ENCODE measurements at places on chromosomes 2 and 18.

DNA sequence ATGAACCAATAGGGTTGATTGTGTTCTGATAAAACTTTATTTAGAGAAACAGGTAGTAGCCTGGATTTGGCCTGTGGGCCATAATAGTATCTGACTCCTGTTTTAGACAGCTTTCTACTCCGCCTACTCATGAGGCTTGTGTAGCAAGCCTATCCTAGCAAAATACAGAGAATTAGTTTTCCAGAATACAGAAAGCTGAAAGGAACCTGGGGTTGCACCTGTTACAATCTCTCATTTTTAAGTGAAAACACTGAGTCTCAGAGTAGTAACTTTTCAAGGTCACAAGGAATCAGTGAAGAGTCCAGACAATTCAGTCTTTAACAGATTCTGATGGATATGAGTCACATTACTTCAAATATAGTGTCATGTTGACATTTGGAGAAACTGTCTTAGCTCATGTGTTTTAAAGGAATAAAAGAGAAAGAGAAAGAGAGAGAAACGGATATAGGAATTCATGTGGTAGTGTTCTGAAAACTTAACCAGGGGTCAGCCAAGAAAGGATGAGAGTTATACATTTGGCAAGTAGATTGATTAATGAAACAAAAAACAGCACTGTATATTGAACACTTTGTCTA, 17.0 kb downstream of the ARHGAP28 start:
- DNase-seq, result no peak

DNA sequence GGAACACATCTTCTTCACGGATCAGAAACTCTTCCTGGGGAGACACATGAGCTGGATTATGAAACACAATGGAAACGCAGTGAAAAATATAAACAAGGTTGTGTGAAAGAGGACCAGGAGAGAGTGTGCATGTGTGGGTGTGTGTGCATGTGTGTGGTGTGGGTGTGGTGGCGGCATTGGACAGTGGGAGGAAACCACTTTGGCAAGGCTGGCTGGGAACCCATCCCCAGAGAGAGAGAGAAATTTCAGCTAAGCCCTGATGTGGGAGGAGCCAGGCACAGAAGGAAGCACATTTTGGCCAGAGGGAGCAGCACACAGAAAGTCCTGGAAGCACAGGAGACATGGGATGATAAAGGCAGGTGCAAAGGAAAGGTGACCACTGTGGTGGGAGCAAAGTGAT, 147.6 kb upstream of the COPS8 start:
- DNase-seq, result no peak

GRCh38 chr2:101837354-101837753, 139.8 kb downstream of the MAP4K4 start:
- DNase-seq, result no peak

DNA sequence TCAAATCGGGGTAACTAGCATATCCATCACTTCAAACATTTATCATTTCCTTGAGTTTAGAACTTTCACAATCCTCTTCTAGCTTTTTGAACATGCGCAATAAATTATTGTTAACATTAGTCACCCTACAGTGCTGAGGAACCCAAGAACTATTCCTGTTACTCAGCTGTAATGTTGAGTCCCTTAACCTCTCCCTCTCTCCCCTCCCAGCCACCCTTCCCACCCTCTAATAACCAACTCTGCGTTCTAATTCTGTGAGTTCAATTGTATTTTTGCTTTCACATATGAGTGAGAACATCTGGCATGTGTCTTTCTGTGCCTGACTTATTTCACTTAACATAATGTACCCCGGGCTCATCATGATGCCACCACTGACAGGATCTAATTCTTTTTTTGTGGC, 78.6 kb upstream of the RANBP2 start:
- DNase-seq, result no peak

- DNase-seq, result no peak
Measured at GRCh38 chr18:41938445-41938844, 16.6 kb upstream of the PIK3C3 start.

GRCh38 chr2:235493775-235494715, at the start of gene AGAP1:
TSS of gene AGAP1 (plus strand) at chr2:235494043.
- peak; percentile 26 for DNase-seq

DNA sequence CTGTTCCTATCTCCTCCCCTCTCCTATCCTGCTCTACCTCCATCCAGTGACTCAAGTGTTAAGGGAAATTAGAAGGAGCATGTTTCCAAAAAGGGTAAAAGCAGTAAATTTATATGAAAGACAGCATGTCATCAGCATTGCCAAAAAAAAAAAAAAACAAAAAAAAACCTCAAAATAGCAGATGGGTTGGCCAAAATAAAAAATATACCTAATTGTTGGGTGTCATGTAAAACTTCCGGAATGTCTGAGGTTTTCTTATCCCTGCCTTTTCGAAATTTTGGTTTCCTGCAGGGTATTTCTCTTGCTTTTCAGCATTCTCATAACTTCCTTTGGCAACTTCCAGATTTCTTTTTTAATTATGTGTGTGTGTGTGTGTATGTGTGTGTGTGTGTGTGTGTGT, 241.6 kb upstream of the FN1 start:
- no peak for DNase-seq

- DNase-seq, result no peak
Measured at GRCh38 chr2:12824351-12824777, 107.6 kb downstream of the TRIB2 start.

GRCh38 chr2:186907897-186908296, 58.9 kb upstream of the ZSWIM2 start:
- no peak for DNase-seq

- DNase-seq, result no peak
Measured at GRCh38 chr18:8708670-8709069, 3.3 kb downstream of the MTCL1 start.

DNA sequence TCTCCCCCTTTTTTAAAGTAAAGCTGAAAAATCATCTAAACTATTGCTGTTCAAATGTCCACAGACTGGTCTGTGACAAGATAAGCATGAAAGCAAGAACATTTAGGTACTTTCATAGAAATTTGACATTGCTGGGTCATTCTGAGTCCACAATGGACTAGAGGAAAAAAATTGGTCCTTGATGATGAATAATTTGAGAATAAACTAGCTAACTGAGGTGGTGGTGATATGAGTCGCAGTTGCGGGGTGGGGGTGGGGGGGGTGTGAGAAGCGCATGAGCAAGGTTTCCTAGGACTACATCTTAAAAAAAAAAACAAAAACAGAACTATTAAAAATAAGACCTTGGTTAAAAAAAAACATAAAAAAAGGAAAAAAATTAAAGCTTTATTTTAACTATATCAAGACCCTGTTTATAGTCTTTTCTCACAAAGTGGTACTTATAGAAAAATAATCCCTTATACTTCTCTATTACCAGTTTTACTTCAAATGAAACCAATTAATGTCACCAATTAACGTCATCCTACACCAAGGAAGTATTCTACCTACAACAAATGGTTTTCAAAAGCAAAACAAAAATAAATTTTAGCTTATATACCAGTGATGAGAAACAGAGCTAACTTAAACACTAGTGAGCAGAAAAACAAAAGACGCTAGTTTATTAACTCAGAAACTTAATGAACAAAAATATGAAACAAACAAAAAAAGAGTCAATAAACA, 88.1 kb downstream of the ASXL2 start:
- no peak for DNase-seq

DNA sequence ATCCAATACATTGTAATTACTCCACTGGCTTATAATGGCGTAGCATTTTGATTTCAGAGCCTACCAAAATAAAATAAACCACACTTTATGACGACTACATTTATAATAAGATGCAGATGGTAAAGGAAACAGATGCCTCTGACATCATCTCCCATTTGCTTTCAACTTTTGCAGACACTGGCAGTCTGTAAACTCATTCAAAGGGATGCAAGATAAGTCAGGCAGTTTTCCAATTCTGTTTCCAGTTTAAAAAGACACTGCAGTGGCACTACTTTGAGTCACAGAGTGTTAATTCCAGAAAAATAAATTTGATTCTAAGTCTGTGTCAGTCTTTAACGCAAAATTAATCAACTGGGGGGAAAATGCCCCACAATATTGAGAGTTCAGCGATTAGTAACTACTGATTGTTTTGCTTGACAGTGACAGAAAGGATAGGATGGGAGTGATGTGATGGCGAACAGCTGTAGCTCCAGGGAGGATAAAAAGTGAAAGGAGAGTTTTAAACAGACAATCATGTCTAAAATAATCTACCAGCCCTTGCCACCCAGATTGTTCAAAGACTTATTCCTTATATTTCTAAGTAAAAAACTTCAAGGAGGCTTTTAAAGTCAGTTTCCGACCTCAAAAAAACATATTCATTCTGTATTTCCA, 6.7 kb downstream of the DSEL start:
- no peak for DNase-seq

- no peak for DNase-seq
Measured at GRCh38 chr2:237878-238277, 26.0 kb downstream of the SH3YL1 start.

- no peak for DNase-seq
Measured at GRCh38 chr2:152555048-152555447, 162.2 kb downstream of the PRPF40A start.

- DNase-seq, result peak; percentile 54
Measured at GRCh38 chr2:8229546-8229986, 452.3 kb upstream of the ID2 start.

- DNase-seq, result no peak
Measured at GRCh38 chr2:33510586-33510968, 34.1 kb downstream of the RASGRP3 start.

DNA sequence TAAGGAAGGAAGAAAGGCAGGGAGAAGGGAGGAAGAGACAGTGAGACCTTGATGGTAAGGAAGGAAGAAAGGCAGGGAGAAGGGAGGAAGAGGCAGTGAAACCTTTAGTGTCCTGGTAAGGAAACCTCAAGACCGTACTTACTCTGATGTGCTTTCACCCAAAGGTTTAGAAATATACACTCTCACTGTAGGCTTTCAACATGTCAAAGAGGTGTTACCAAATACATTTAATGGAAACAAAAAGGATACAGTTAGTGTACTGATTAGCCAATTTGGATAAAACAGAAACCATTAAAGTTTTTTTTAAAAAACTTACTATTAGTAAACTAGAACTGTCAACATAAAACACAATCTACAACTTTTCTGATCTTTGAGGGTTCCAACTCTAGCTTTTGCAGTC, 7.1 kb downstream of the FBXO15 start:
- no peak for DNase-seq

GRCh38 chr18:55694291-55694690, 106.3 kb upstream of the TCF4 start:
- no peak for DNase-seq

DNA sequence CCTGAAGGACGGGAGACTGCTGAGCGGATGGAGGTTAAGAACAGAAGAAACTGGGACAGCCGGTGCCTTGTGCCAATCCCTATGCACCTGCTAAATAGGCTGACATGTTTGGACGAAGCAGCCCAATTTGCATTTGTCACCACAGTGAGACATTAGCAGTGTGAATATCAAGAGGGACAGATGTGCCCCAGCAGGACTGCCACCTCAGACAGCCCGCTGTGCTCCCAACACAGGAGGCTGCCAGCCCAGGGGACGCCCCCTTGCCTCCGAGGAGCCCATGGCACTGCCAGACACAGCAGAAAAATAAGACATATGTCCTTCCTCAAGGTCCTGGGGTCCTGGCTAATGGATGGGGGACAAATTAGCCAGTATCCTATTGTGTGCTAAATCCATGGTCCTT, 306.7 kb upstream of the POU3F3 start:
- no peak for DNase-seq

- DNase-seq, result no peak
Measured at GRCh38 chr18:69557282-69557681, 156.6 kb downstream of the DOK6 start.

GRCh38 chr2:29192526-29192925, 77.3 kb downstream of the CLIP4 start:
- no peak for DNase-seq

DNA sequence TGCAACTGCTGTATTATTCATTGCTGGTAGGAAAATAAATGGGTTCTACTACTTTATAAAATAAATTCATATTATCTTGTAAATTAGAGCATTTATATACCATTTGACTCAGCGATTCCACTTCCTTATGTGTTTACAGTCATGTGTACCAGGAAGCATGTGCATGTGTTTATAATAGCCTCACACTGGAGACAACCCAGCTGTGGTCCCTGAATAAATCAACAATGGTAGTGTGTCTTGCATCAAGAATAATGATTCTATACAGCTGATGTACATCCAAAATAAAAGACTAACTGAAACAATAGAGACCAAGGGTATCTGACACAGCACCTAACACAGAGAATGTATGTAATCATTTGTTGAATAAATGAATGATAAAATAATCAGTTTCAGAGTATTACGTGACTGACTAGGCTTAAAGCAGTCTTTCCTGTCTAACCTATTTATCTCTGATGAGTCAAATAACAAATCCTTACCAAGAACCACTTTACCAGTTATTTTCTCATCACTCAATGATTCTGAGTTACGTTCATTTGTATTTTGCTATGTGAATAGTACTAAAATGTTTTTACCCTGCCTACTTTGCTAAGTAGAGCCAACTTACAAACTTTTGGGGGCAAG, 216.8 kb downstream of the UBE2E3 start:
- DNase-seq, result no peak

DNA sequence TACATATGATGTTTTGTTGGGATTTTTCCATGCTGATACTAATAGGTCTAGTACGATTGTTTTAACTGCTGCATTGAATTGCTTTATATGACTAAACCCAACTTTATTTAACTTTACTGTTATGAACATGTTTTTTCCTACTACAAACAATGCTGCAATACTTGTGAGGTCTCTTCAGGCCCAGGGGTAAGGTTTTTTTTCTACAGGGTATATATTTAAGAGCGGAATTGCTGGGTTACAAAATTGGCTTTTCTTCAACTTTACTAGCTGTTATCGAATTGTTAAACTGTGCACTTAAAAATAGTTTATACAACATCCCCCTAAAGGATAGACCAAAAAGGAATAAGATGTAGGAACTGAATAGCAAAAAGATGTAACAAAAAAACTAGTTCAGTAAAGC, 78.5 kb upstream of the TMEM178A start:
- DNase-seq, result no peak

DNA sequence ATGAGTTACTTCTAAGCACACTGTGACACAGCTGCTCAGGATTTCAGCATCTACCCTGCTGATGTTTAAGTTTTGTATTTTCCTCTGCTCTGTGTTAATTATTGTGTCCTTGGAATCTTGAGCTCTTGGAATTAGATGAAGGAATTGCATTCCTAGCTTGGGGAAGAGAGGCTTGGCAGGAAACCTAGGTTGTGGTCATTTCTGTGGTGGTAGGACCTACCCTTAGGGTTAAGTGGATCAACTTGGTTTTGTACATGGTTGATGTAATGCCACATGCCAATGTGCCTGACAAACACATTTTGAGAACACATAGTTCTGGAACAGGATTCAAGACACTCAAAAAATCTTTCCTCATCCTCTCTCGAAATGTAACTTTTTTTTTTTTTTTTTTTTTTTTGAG, 264.5 kb upstream of the MEX3C start:
- no peak for DNase-seq

All from stimulated activated naive CD8-positive, alpha-beta T cell treated with anti-CD3 and anti-CD28 coated beads, Interleukin-15, Interleukin-2, amounts not matched to agents 100 U/mL and 50 U/mL, for 24 hours (primary cell).